NT2/D1 (cell line): ENCODE measurements at places on chromosomes 5 and 9.

- peak; percentile 27 for DNase-seq
Measured at GRCh38 chr5:112551419-112552032, 132.4 kb upstream of the EPB41L4A start.

GRCh38 chr5:82403026-82403425, 124.9 kb upstream of the RPS23 start:
- no peak for DNase-seq

GRCh38 chr5:10478436-10478835, 36.8 kb downstream of the ROPN1L start:
- no peak for DNase-seq

DNA sequence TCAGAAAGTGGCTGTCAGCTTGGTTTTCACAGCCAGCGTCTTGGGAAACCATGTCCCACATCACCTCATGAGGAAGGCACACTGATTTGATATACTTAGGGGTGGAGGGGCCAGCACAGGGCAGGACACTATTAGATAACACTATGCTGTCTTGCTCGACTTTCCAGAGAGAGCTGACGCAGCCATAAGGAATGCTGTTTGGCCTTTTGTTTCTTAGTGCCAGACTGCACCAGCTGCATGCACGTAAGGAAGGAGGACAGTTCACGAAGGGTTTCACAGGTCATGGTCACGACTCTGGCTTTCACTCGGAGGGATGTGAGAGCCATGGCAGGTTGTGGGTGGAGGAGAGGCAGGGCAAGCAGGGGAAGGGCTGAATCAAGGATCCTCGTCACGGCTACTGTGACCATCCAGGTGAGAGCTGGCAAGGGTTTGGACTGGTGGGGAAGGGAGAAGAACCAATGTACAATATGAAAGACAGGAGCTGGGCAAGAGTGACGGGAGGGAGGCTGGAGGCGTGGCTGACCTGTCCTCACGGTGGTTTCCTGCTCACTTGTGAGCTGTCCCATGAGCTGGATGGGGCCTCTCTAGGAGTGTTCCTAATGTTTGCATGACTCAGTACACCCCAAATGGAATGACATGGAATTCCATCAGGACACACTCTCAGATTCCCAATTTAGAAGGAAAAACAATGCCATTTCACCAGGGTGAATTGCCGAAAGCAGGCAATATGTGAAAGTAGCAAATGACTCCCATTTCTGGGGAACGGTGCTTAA, 61.7 kb downstream of the OTULIN start:
- no peak for DNase-seq

GRCh38 chr9:33138768-33139167, 28.4 kb downstream of the B4GALT1 start:
- no peak for DNase-seq

- DNase-seq, result no peak
Measured at GRCh38 chr9:97518909-97519307, 17.4 kb downstream of the TMOD1 start.

DNA sequence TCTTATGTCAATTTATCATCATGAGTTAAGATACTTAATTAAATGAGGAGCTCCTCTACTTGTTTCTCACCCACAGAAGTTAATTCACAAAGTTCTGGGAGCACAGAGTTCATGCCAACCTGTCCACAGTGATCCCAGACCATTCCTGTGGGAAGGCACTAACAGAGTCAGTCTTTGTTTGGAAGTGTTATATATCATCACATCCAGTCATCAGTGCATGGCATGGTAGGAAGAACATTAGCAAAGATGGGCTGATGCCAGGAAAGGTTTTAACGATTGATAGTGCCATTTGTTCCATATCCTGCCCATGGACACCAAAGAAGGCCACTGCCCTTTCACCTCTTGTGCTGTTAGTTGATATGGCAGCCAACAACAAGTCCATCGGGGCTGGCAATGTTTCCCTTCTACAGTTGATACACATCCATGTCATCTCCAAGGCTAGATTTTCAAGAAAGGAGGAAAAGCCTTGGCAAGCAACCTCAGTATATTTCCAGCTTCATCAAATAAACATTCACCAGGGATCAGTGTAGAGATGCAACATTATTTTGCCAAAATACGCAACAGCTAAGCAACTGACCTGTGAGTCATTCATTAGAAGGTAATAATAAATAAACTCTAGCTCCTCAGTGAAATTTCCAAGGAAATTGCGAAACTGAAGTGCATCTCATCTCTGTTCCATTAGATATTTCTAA, 169.6 kb downstream of the RORB start:
- no peak for DNase-seq

GRCh38 chr5:116673453-116673852, 98.8 kb upstream of the SEMA6A start:
- no peak for DNase-seq

DNA sequence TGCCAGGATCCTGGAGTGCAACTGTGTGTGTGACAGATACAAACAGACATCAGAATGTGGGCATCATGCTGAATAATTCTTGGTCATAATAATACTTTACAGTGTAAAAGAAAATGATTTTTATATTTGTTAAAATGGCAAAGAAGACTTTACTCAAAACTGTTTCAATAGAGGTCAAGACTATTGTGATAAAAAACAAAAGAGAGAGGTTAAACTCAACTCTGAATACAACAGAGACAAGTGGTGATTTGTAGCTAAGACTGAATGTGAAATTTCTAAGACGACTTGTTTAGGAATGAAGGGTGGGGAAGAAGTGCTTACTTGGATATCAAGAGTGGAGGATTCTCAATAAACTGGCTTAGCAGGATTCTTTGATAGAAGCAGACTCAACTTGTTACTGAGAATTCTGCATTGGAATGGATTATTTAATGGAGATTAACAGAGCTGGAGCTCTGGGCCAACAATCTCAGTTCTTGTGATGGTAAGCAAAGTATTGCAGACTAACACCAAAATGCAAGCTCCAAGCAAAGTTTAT, 457.4 kb upstream of the CDH18 start:
- no peak for DNase-seq

- DNase-seq, result no peak
Measured at GRCh38 chr9:122800066-122801060, at the start of gene OR1K1. OR1K1 (plus strand) TSS chr9:122800123; CDS start chr9:122800123, 0 bp downstream.

GRCh38 chr5:133935667-133935940, 32.8 kb downstream of the C5orf15 start:
- no peak for DNase-seq

DNA sequence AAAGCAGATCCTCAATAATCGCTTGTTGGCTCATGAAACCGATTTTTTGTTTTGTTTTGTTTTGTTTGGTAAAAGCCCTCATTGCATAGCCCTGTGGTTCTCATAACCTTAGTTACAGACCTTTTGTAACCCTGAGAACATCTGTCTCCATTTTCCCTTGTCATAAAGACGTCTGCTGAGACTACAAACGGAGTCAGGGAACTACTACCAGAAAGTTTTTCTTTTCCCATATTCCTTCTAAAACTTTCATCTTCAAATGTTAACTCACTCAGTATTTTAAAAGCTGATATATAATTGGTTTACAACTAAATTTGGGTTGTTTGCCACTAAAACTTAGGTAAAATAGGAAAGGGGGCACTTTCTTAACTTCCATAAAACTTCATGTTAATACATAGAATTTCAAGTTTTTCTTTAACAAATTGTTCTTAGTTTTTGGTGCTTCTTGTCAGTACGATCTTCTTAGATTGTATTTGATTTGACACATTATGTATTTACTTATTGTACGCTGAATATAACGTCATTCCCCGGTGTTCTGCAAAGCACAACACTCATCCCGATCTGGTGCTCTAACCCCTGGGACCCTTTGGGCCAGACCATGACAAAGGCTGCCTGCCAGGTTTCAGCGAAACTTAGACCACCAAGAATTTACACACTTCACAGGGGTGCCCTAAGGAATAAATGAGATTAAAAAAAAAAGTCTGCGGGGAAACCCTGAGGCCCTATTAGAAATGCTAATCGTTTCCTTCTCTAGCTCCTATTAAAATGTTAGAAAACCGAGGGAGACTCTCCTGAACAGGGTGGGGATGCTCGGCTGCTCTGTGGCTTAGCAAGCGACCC, 1.1 kb upstream of the ANP32B start:
- no peak for DNase-seq

- DNase-seq, result no peak
Measured at GRCh38 chr5:115170134-115170928, 623 bp upstream of the TRIM36 start.

DNA sequence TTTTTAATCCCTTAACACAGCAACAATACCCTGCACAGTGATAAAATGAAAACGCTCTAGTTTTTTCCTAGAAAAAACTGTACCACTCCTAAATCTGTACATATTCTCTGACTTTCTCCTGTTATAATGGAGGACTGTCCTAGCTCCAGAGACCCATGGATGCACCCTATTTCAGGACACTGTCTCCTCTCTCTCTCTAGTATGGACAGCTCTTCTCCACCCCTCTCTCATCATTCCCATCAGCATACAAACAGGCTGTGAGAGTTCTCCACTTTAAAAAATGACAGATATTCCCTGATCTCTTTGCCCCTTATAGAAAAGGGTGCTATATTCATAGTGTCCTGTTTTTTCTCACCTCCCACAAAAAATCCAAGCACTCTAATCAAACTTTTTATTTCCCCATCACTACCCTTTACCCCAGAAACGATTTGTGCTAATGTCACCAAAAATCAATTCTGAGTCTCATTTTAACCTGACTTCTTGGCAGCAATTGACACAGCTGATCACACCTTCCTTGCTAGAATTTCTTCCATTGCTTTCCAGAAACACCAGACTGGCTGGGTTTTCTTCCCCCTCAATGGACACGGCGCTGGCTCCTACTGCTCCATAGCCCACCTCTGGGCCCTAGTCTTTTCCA, 20.7 kb downstream of the ZNF608 start:
- no peak for DNase-seq

GRCh38 chr5:39623291-39623865, 198.6 kb upstream of the DAB2 start:
- no peak for DNase-seq

DNA sequence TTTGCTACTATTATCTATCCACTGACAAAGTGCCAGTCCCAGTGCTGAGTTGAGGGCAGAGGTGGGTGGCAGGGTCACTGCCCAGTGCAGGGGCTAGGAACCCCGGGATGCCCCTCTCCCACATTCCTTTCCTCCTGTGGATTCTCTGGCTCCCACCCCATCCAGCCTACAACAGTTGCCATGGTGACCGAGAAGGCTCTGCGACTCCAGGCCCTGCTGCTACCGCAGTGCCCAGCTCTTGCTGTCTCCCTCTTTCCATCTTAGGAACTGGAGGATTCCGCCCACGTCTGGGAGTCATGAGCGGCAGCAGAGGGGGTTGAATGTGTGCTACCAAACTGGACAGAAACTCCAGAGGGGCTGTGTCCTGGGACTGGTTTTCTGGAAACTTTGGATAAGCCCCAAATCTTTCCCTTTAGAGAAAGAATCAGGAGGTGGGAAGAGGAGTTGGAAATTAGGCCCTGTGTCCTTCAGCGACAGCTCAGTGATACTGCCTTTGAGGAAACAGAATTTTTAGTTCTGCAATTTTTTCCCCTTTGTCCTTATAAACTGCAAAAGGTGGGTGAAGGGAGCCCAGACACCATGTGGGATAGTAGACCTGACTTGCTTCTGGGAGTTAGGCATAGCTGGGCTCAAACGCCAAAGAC, 20.7 kb upstream of the C5orf47 start:
- DNase-seq, result no peak

GRCh38 chr9:92671323-92671722, 1.4 kb upstream of the IPPK start:
- DNase-seq, result no peak

GRCh38 chr5:52269401-52269800, 518.3 kb upstream of the ITGA1 start:
- no peak for DNase-seq

GRCh38 chr5:93057311-93057710, 523.7 kb downstream of the NR2F1-AS1 start:
- DNase-seq, result no peak

DNA sequence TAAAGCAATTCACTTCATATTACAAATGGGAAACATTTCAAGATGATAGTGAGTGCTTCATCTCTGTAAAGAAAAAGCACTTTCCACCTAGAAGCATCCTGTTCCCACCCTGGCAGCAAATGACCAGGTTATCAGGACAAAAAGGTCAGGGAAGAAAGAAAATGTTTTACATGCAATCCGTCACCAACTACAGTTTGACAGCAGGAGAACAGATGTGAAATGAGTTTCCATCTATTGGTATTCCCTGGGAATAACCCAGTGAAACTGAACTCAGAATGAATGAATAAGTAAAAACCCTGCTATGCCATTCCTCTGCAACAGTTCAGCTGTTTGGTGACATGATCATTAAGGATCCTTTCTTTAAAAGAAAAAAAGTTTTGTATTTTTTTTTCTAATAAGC, 67.6 kb downstream of the HTR1A start:
- DNase-seq, result no peak

DNA sequence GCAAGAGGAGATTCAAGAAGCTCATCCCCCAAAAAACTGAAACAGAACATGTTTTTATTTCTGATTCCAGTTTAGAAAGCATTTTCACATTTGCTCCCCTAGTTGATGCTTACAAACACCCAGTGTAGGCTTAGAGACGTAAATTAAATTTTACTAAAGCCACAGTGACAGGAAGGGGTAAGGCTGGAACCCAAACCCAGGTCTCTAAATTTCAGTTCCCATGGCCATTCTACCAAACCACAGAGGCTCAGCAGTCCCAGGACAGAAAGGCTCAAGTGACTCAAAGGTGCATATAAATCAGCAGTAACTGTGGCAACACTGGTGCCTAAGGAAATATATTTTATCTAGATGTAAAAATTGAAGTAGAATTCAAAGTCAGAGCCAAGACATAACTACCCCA, 128.7 kb downstream of the CEP120 start:
- no peak for DNase-seq

DNA sequence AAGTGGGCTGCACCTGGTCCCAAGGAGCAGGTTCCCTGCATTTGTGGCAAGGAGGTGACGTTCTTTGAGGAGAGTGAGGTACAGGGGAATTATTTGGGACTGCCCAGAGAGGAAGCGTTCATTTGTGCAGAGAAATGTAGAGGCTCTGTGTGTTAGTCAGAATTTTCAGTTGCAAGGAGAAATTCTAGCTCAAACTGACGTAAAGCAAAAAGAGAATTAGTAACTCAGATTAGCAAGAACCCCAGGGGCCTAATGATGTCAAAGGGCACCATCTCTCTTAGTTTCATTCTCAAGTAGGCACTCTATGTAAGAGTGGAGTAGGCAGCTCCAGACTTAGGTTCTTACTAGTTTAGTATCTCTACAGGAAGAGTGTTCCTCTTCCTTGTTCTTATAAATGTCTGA, 2.4 kb upstream of the TXN start:
- no peak for DNase-seq

DNA sequence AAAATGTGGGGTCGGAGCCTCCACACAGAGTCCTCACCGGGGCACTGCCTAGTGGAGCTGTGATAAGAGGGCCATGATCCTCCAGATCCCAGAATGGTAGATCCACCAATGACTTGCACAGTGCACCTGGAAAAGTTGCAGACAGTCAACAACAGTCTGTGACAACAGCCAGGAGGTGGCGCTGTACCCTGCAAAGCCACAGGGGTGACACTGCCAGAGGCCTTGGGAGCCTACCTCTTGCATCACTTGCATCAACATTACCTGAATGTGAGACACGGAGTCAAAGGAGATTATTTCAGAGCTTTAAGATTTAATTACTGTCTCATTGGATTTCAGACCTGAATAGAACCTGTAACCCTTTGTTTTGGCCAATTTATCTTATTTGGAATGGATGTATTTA, 614.1 kb upstream of the CDH9 start:
- DNase-seq, result peak; percentile 8

GRCh38 chr9:10255758-10256157, 357.0 kb downstream of the PTPRD start:
- DNase-seq, result no peak
